ENCODE measurements at places on chromosomes 12 and 14. TPM values are rescaled to one million over a fixed set of nuclear protein-coding genes. Genes with fewer than 3 reads are reported as not detected.

DENND5B gene
- 4.0 TPM for total RNA-seq

DLK1 gene
- not detected for total RNA-seq

RBM23 gene
- 122 TPM for total RNA-seq

NID2 gene
- total RNA-seq, result 0.31 TPM

Data from mononuclear cell (primary cell).